Activated naive CD8-positive, alpha-beta T cell treated with anti-CD3 and anti-CD28 coated beads, Interleukin-2, amount 50 U/mL, for 24 hours (primary cell): ENCODE measurements at places on chromosomes 4 and X.

DNA sequence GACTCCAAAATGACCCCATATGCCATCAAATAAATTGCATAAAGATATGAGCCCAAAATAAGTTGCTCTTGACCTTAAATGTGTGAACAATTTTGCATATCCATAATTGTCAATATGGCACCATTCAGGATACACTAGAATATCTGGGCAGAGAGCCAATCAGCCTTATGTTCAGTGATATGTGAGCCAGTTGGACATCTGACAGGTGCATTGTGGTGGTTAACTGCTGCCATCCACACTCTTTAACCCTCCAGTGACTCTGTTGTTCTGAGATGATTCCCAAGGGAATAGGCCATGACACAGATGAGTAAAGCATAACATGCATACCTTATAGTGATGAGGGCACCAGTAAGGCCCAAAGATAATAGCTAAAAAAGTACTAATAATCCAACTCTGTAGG lies 500.1 kb downstream of the PCDH18 start:
- no peak for DNase-seq

GRCh38 chr4:173490817-173491528 lies 39.1 kb downstream of the HAND2 start:
- no peak for DNase-seq

DNA sequence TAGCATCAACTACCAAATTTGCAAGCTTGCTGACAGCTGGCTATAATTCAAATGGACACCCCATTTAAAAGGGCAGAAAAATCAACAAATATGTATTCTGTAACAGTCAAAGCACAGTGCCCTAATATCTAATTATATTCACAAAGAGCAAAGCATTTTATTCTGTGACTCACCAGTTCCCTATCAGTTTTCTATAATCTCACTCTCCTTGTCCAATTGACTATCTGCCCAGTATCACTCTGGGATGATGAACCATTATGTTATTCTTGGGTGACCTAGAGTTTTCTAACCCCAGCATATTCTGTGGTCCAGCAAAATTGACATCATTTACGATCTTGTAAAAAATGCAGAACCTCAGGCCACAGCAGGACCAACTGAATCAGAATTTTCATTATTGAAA lies 82.0 kb upstream of the FREM3 start:
- DNase-seq = no peak

DNA sequence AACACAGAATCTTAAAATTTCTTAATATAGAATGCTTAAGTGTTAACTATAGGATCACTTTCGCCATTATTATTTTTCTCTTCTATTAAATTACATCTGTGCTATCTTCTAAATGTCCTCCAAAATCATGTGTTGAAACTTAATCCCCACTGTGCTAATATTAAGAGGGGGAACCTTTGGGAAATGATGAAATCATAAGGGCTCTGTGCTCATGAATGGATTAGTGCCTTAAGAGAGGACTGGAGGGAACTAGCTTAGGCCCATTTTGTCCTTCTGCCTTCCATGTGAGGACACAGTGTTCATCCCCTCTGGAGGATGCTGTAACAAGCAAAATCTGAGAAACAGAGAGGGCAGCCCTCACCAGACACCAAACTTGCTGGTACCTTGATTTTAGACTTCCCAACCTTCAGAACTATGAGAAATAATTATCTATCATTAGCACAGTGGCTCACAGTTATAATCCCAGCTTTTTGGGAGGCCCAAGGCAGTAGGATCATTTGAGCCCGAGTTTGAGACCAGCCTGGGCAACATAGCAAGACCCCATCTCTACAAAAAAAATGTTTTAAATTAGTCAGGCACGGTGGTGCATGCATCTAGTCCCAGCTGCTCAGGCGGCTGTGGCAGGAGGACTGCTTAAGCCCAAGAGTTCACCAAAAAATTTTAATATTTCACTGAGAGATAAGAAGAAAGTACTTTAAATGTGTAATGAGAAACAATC lies 26.3 kb downstream of the KLHL8 start:
- no peak for DNase-seq

DNA sequence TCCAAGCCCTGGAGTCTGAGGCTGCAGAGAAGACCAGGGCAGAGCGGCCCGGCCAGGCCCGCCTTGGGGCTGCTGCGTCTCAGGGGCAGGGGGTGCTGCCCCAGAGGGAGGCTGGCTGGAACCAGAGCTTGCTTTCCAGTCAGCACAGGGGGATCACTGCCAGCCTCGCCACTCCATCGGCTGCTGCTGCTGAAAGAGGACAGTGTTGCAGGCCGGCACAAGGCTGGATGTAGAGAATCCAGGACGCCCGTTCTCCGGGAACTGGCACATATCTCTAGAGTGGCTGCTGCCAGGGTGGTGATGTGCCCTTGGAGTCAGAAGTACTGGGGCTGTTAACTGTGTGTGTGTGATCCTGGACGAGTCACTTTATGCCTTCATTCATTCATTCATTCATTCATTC lies 31.9 kb upstream of the SORCS2 start:
- DNase-seq = no peak

- no peak for DNase-seq
Measured at GRCh38 chr4:16250661-16251365, 24.5 kb upstream of the TAPT1 start.

GRCh38 chr4:36274158-36274557 lies 7.3 kb upstream of the DTHD1 start:
- DNase-seq = no peak

GRCh38 chrX:1391370-1391706 lies 575 bp downstream of the SLC25A6 start:
- DNase-seq = peak; percentile 96

GRCh38 chrX:154401918-154402621 lies 3.9 kb downstream of the RPL10 start:
- DNase-seq = no peak

DNA sequence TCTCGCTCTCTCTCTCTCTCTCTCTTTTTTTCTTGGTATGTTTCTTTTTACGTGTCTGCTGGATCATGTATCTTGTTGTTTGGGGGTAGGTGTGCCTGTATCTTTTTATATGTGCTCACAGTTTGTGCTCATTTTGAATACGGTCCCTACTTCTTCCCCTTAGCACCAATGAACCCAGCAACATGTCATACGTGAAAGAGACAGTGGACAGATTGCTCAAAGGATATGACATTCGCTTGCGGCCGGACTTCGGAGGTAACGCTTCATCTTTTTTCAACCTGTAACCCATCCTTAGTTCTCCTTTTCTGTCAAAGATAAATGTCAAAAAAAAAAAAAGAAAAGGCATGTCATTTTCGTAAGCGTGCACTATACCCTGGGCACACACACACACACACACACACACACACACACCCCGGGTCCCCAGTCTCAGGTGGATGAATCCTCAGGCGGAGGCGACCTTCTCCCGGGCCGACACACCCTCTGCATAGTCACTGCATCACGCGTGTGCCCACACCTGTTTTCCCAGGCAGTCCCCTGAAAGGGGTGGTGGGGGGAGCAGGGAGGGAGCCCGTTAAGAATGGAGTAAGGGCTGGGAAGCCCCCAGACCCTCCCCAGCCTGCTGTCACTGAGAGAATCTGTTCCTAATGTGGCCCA lies 511 bp downstream of the GABRB1 start:
- no peak for DNase-seq

- no peak for DNase-seq
Measured at GRCh38 chr4:113094331-113094730, 44.9 kb downstream of the ANK2 start.

- DNase-seq = no peak
Measured at GRCh38 chr4:14719053-14719452, 283.2 kb upstream of the CPEB2 start.

- DNase-seq = no peak
Measured at GRCh38 chr4:70688795-70689231, 481 bp downstream of the UTP3 start.

DNA sequence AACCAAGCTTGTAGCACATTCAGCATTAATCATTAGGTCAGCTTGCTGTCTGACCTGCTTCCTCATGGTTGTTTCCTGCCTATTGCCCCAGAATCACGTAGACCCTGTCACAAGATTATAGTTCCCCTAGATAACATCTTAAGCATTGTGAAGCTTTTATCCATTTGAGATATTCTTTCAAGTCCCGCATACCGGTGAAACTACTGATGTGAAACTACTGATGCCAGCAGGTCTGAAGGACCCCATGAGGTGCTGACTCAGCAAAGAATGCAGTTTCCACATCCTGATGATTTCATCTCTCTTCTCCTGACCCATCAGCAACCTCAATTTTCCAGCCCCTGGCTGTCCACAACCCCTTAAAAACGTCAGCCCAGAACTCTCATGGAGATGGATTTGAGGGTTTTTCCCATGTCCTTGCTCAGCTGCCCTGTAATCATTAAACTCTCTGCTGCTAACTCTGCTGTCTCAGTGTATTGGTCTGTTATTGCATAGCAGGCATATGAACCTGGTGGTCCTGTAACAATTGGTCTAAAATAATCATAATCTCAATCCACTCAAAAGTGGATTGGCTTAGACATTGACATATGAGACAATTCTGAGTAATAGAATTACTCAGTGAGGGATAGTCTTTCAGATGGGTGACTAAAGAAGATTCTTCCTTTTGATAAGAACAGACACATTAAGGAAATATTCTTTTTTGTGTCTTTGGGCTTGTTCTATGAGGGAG lies 26.3 kb upstream of the UBA6 start:
- no peak for DNase-seq

DNA sequence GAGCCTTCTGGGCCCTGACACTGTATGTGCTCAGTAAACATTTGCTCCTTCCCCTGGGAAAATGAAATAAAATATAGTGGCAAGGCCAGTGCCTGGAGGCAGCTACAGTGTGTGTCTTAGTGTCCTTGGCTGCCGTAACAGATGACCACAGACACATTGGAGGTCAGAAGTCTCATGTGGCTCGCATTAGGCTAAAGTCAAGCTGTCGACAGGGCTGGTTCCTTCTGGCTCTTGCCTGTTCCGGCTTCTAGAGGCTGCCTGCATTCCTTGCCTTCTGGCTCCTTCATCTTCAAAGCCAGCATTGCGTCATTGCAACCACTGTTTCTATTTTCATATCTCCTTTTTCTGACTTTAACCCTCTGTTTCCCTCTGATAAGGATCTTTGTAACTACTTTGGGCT lies 83.6 kb upstream of the STX18 start:
- DNase-seq = no peak

DNA sequence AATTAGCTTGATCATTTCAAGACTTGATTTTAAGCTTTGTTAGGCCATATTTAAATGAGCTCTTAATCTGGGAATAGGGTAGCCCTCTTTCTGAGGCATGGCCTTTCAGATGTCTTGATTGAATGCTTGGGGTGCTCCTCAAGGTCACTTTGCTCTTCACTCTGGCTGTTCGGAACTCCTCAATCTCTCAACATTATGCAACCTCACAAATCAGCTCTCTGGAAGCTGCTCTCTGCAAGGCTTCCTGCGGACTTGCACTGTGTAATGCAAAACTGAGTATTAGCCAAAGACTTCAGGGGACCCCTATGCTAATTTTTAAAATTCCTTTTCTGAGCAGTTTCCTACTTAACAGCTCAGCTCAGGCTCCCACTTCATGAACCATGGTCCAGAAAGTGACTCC lies 398.3 kb downstream of the PRDM5 start:
- no peak for DNase-seq

GRCh38 chr4:155899891-155900290 lies 3.6 kb upstream of the TDO2 start:
- no peak for DNase-seq

DNA sequence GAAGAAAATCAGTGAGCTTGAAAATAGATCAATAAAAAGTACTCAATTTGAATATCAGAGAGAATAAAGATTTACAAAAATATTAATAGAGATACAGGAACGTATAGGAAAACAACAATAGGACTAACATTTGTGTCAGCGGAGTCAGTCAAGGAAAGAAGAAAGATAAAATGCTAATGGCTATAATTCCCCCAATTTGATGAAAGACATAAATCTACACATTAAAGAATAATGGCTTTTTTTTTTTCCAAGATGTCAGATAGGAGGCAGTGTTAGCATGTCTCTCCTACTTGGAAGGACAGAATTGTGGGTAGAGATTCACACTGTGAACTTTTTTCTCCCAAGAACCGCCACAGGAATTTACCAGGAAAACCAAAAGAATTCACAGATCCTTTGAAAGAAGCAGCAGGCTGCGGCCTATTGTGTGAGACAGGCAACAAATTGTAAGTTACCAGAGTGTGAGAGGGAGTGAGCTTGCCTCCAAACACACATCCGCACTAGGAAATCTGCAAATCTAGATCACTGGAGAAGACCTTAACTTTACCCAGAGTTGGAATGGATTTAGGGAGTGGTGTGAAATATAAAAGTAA lies 249.9 kb downstream of the PRDM5 start:
- DNase-seq = no peak

GRCh38 chr4:134935320-134935719 lies 733.7 kb upstream of the PABPC4L start:
- DNase-seq = no peak

- DNase-seq = no peak
Measured at GRCh38 chrX:95728446-95728845, 956.2 kb upstream of the DIAPH2 start.

DNA sequence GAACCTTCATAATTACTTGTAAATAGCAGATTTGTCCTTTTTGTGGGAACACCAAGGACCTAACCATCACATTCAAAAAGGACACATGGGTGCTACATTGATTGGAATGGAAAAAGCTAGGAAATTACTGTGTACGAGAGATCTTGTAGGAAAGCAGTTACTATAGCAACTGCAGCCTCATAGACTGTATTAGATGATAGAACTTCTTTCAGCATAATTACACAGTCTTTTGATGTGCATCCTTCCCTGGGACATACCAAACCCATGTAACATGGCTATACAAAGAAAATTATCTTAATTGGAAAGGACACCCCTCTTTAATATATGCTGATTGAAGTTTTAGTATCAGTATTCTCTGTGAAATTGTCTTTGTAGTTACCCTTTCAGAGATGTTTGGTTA lies 130.7 kb upstream of the CTSO start:
- DNase-seq = no peak
